ENCODE measurements at places on chromosomes 5 and 9.

GRCh38 chr9:130892477-130893304, 3.9 kb downstream of the QRFP start:
- no peak for DNase-seq

GRCh38 chr5:64144425-64145215, 21.0 kb upstream of the RNF180 start:
- no peak for DNase-seq

DNA sequence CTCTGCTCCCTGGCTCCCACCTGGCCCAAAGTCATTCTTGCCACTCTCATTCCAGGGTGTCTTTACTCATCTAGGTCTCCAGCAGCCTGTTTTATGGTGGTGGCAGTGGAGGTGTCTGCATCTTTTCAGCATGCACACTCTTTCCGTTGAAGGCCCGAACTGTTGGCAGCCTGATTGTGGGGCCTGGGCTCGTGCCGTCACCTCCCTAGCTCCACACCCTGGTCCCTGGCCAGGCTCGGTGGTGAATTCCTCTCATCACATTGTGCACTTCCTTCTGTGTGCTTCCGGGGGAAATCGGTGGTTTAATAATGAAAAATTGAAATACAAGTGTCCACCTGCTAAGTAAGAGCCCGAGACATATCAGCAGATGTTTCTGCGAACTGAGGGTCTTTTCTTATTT, 214.3 kb downstream of the TRIO start:
- DNase-seq = no peak

DNA sequence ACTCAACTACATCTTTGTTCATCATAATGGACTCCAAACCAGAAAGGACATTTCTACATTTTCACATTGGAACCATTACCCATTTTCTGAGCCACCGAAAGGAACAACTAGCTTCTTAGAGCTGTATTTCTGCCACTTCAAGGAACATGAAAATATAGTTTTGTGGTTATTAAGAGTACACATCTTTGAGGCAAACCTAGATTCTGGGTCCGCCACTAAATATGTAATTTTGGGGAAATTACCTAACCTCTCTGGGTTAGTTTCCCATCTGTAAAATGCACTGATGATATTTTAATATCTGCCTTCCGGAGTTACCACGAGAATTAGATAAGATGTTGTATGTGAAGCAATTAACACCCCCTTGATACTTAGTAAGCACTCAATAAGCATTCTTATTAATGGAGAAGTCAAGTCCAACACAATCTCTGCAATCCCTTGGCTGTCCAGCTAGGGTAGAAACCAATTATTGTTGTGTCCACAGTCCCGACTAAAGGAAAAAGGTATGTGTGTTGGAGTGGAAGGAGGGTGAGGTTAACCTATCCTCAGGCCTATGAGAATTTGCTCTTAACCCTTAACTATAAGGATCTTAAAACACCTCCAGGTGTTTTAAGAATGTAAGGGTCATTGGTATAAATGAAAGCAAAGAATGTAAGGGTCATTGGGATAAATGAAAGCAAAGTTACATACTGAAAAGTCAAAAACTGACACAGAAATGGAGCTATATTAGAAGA, 94.0 kb upstream of the PTGER4 start:
- no peak for DNase-seq

GRCh38 chr5:26894719-26895263, 143.6 kb downstream of the CDH9 start:
- no peak for DNase-seq

Measured in stimulated activated CD8-positive, alpha-beta memory T cell treated with anti-CD3 and anti-CD28 coated beads, Interleukin-2, amount 100 ng/mL, for 1 hour (primary cell).